COLO829 (cell line): ENCODE measurements at places on chromosomes 1 and 21.

GRCh38 chr1:6108937-6109614 is 63.4 kb downstream of the KCNAB2 start:
- peak; percentile 25 for DNase-seq

DNA sequence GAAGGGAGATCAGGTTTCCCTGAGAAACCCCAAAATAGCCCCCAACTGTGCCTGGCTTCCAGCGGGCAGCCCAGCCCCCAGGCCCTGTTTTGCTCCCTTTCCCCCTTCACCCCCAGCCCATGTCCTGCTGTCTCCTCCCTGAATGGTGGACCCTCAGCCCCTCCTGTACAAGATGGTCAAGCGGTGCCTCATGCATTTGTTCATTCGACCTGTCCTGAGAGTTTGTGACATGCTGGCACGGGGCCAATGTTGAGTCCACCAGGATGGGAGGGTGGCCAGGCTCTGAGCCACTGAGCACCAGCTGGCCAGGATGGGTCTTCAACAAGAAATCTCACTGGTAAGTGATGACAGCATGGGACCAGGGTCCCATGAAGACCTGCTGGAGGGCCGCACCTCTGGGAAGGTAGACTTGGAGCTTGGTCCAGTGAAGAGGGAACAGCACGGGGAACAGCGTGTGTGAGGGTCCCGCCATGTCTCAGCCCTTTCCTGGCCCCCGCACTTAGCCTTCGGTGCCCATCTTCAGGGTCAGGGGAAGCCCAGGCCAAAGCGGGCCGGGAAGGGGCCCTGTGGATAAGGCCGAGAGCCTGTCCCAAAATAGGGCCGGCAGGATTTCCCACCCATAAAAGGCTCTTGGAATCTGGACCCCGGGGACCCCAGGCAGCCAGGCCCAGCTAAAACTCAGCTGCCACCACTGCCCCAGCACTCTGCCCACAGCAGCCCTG is at the start of gene CALML6:
Gene CALML6, plus strand, starts transcription at position 290 of the 722 bp plus-strand sequence. Its CDS starts 21 bp downstream, at position 311.
- DNase-seq: no peak

- DNase-seq: no peak
These were observed 3.7 kb downstream of the OLIG2 start for GRCh38 chr21:33029385-33029921.

- no peak for DNase-seq
These were observed 53.6 kb downstream of the OLFML2B start for GRCh38 chr1:161970036-161970435.

DNA sequence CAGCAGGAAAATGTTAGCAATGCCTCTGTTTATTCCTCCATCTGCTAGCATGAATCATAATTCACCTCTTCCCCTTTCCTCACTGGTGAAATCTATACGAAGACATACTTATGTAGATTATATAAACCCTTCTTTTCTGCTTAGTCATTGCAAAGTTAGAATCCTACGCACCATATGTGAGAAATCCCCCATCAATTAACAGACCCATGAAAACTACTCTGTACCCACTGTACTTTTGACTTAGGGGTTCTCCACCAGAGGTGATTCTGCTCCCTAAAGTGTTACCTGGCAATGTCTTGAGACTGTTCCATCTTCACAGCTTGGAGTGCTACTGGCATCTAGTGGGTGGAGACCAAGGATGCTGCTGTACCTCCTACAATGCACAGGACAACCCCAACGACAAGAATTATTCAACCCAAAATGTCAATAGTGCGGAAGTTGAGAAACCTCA is 49.6 kb upstream of the KCTD3 start:
- no peak for DNase-seq

- DNase-seq: no peak
These were observed 209.9 kb upstream of the DEPDC1 start for GRCh38 chr1:68706639-68707317.

GRCh38 chr1:218933513-218933912 is 240.2 kb upstream of the LYPLAL1 start:
- no peak for DNase-seq

DNA sequence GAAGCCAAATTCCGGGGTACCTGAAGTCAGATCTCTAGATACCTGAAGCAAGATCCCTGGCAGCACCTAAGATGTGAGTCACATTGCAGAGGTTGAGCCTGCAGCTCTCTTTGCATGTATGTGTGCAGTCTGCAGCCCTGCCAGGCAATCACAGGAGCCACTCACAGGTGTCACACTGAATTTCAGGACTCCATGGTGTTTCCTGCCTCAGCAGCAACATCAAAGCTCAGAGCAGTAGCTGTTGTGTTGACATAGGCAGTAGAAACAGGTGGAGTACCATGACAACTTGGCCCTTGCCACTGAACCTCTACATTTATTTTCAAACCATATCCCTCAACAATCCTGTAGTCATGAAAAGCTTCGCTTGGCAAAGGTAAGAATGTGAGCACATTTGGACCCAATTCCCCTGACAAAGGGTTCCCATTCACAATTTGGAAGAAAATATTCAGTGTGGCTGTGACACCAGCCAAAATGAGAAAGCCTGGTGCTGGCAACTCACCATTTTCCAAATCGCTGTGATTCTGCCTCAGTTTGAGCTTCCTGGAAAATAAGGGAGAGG is 419.8 kb upstream of the NFIA start:
- no peak for DNase-seq

GRCh38 chr1:167454894-167455785 is 63.2 kb downstream of the CD247 start:
- peak; percentile 28 for DNase-seq

DNA sequence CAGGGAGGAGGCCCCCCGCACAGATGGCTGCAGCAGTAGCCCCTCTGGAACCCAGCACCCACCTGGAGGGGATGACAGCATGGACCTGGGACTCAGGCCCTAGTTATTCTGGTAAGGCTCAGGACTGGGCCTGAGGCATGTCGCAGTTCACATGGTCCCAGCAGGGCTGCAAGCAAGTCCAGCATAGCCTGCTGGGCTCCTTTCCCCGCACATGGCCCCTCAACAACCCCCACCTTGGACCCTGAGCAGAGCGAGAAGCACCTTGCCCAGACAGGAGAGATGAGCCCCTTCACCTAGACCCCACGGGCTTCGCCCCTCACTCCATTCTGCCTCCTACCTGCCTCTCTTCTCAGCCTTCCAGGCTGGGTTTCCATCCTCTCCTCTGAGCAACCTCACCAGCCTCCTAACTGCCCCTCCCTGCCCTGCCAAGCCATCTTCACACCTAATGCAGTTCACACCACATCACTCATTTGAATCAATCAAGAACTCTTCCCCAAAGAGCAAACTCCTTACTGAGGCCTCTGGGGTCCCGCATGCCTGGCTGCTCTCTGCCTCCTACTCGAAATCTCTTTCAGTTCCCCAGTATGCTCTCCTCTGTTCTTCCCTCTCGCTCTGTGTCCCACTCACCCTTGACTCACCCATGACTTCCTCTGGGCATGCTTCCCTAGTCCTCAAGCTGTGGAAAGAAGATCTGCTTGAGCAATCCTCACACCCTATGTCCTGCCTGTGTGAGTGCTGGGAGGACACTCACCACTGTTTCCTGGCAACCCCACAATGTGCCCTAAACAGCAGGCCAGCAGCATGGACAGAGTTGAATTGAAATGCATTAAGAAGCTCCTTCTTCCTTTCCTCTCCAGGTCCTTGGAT is 9.4 kb upstream of the THEMIS2 start:
- DNase-seq: peak; percentile 36

- peak; percentile 91 for DNase-seq
These were observed 62.7 kb downstream of the PLPP3 start for GRCh38 chr1:56516539-56517252.

DNA sequence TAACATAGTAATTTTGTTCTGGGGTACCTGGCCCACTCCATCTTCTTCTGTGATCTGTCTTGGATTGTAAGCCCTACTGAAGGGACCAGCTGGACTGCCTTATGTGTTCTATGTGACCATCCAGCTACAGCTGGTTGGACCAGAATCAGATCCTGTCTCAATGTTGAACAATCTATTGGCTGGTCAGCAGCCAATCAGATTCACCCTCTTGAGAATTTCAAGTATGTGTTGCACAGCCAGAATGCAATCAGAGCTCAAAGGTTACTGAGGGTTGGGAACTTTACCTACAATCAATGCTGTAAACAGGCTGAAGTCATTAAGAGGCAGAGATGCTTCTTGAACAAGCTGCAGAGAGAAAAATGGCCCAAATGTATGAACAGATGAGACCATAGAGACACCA is 61.9 kb downstream of the KCNC4 start:
- DNase-seq: no peak

GRCh38 chr1:66266756-66267155 is 267.2 kb upstream of the SGIP1 start:
- DNase-seq: no peak

DNA sequence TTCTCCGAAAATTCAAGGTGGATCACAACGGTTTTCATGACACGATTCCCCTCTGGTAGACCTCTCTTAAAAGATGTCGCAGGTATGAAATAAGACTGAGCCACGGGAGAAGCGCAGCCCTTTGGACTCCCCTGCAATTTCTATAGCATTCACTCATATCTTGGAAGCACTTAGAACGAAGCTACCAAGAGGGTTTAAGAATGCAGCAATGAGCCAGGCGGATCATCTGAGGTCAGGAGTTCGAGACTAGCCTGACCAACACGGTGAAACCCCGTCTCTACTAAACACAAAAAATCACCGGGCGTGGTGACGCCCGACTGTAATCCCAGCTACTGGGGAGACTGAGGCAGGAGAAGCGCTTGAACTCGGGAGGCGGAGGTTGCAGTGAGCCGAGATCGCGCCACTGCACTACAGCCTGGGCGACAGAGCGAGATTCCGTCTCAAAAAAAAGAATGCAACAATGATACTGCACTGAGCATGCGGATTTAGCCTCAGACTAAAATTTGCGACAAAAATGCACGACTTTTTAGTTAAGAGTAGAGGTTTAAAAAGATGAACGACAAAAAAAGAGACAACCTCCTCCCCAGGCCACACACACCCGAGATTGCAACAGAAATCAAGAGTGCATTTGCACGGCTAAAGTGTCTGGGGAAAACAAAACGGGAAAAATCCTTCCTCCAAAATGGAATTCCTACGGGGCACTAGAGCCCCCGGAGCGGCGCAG is 743 bp downstream of the TOMM20 start:
- no peak for DNase-seq

DNA sequence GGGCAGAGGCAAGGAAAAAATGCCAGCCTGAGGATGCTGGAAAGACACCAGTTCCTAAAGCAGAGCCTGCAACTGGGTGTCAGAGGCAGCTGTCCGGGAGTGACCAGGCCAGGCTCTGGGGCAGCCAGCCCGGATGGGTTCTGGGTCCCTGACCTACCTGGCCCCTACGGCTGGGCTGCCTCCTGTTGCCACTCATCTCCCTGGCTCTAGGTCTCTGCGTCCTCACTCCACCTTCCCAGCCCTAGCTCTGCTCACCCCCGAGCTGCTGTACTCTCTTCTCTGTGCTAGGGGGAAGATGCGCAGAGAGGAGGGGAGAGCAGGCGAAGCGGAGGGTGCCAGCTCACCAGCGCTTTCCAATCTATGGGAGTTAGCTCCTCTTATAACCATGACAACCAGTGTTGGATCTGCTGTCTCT is 9.0 kb downstream of the ARHGEF2 start:
- no peak for DNase-seq

DNA sequence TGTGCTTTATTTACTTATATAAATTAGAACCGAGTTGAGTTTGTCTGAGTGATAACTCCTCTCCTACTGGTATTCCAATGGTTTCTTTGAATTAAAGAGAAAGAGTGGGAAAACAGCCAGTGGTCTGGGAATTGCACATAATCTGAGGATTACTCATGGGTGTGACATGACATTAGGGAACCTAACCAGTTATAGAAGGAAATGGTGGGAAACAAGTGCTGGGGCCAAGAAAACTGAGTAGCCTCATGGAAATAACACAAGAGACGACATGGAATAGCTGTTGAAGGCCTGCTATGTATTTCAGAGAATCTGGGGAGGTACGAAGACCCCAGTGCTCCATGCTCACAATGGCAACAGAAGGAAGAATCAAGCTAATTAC is 41.8 kb upstream of the LRRC52 start:
- DNase-seq: no peak

GRCh38 chr1:181259026-181259745 is 170.7 kb downstream of the IER5 start:
- DNase-seq: no peak

- DNase-seq: no peak
These were observed 315.4 kb downstream of the LMO4 start for GRCh38 chr1:87644033-87644578.

- no peak for DNase-seq
These were observed 625.0 kb upstream of the RGS18 start for GRCh38 chr1:191533254-191533653.

GRCh38 chr1:178645808-178646200 is 79.2 kb upstream of the RALGPS2 start:
- no peak for DNase-seq

GRCh38 chr1:9606948-9607347 is 18.2 kb downstream of the TMEM201 start:
- DNase-seq: no peak

DNA sequence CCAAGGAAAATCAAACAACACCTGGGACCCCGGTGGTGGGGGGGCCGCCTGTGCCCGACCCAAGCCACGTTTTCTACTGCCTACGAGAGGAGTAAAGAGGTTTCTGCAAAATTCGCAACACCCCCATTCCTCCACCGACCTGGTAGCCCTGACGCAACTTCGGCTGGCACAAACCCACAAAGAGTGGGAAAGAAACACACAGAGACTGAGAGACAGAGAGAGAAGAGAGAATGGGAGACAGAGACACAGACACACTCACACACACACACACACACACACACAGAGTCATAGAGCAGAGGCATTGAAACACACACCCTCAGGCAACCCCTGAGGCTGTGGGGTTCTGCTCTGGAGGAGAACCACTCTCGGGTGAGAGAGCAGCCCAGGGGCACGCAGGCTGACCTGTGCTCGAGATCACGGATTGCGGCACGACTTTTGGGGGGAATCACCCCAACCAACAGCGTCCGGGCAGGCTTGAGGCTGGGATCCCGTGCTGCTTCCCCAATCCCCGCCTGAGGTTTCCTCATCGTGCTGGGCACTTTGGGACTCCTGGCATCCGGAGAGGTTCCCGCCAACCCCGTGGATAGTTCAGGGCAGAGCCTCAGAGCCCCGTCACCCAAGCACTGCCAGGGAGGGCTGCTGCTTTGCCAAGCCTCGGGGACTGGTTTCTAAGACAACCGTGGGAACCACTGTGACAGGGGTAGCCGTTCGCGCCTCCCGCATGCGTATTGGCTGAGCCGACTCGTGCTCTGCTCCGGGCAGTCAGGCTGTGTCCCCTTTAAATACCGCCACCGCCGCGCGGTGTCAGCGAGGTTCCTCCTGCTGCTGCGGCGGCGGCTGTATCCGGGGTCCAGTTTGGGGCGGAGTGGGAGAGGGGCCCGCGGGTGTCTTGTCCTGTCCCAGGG is 682.4 kb upstream of the TPTE start:
- no peak for DNase-seq

GRCh38 chr21:37183749-37184148 is 83.4 kb downstream of the VPS26C start:
- DNase-seq: no peak

- DNase-seq: no peak
These were observed 31.3 kb downstream of the NEK7 start for GRCh38 chr1:198187973-198188588.
